ENCODE measurements at places on chromosomes 13 and 19.

GRCh38 chr13:101690871-101691270, 238.4 kb downstream of the ITGBL1 start:
- no peak for DNase-seq

DNA sequence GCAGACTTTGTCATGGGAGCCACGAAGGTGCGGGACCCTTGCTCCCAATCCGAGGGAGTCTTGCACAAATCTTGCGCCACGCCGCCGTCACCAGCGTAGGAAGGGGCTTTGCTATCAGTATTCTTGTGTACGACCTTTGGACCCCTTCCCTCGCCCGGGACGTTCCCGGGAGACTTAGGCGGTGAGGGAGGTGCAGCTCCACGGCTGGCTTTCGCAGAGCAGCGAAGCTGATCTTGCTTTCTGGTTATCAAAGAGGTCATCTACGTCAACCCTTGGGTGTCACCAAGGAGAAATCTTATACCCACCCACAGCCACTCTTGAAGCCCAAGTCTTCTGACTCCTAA, 583 bp downstream of the TECR start:
- no peak for DNase-seq

- DNase-seq = no peak
These were observed 54.0 kb downstream of the ZNF536 start for GRCh38 chr19:30425885-30426838.

GRCh38 chr13:28329395-28330158, 165.4 kb downstream of the FLT1 start:
- no peak for DNase-seq
